ENCODE measurements at places on chromosomes 13 and 19.

- DNase-seq = no peak
Measured at GRCh38 chr19:18340990-18341868, 831 bp downstream of the PGPEP1 start.

GRCh38 chr13:93416736-93417355 lies 190.2 kb downstream of the GPC6 start:
- DNase-seq = no peak

GRCh38 chr13:113815151-113816058 lies 48.5 kb downstream of the GAS6 start:
- no peak for DNase-seq

- no peak for DNase-seq
Measured at GRCh38 chr19:14093117-14093823, 2.7 kb upstream of the SAMD1 start.

- DNase-seq = no peak
Measured at GRCh38 chr19:42249149-42249750, 5.7 kb downstream of the ERF start.

DNA sequence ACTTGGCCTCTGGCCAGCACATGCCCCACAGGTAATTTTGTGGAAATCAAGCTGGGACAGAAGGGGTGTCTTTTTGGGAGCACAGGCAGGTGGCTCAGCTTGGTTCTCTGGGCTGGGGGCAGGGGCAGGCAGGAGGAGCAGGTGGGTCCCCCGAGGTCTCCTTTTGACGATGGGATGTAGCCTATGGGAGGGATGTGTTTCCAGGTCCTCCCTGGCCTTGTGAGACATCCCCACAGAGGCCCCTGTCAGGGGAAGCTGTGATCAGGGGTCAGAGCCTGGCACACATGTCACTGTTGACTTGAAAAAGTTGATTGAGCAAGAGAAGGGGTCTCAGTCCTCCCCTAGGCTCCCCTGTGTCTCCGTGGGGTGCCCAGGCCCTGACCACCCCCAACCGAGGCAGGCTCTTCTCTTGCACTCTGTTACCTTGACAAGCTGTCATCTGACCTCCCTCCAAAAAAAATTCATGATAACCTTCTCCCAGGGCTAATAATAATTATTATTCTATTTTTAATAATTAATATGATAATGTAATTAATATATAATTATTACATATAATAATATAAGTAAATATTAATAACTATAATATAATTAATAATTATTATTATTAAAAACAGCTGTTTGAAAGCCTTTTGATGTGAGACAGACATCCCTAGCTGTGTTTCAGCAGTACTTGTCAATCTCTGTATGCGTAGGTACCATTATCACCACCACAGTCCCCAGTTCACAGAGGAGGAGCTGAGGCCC lies 116.2 kb downstream of the ZDHHC20 start:
- DNase-seq = no peak
